ENCODE measurements at places on chromosomes 16 and 17.

GRCh38 chr17:51419476-51419875, 159.1 kb downstream of the UTP18 start:
- DNase-seq, result no peak

GRCh38 chr17:16377941-16378341, 3.0 kb upstream of the UBB start:
- no peak for DNase-seq

DNA sequence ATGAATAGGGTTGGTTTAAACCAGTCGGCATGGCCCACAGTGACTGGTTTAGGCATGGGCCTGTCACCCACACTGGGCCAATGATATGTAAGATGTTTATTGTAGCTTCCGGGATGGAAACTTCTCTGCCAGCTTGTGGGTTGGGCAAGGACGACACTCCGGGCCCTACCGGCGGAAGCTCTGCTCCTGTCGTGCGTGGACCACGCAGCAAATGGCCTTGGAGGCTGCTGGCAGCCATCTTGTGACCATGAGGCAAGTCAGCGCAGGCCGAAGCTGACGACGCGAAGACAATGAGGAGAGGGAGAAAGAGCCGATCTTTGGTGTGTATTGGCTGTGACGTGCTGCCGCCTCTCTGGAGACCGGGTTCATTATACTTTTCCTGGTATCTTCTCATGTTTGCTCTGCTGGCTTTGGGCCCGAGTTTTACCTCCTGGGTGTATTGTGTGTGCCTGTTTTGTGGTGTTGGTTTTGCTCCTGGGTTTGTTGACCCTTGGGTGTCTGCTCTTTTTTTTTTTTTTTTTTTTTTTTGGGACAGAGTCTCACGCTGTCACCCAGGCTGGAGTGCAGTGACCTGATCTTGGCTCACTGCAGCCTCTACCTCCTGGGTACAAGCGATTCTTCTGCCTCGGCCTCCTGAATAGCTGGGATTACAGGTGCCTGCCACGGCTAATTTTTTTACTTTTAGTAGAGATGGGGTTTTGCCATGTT, 15.4 kb downstream of the SLC25A10 start:
- no peak for DNase-seq

DNA sequence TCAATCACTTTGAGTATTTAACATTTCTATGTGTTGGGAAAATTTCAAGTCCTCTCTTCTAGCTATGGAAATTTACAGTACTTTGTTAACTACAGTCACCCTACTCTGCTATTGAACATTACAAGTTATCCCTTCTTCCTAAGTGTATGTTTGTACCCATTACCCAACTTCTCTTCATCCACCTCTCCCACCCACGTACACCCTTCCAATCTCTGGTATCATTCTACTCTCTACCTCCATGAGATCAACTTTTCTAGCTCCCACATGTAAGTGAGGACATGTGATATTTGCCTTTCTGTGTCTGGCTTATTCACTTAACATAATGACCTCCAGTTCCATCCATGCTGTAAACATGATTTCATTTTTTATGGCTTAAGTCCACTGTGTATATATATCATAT, 3.2 kb upstream of the ZNF688 start:
- DNase-seq, result no peak

DNA sequence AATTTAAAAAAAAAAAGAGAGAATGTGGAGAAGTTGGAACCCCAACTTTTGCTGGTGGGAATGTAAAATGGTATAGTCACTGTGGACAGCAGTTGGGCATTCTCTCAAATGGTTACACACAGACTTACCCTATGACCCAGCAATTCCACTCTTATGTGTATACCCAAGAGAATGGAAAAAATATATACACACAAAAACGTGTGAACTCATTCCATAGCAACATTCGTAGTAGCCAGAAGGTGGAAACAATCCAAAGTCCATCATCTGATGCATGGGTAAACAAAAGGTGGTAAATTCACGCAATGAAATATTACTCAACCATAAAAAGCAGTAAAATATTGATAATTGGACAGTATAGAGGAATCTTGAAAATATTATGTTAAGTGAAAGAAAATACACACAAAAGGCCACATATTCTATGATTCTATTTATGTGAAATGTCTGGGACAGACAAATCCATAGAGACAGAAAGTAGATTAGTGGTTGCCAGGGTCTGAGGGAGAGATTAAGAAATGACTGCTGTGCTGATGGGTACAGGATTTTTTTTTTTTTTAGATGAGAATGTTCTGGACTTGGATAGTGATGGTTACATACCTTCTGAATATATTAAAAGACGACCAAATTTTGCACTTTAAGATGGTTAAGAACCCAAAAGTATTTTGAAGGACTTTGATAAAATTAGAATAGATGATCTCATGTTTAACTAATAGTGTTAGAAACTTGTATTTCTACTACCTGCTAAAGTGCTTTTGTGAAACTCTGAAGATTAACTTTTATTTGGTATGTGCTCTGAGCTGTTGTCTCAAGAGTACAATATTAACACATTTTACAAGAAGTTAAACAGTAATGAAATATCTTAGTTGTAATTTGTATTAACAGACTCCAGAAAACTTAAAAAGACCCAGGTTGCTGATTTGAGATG, 60.9 kb downstream of the MRTFB start:
- DNase-seq, result no peak

DNA sequence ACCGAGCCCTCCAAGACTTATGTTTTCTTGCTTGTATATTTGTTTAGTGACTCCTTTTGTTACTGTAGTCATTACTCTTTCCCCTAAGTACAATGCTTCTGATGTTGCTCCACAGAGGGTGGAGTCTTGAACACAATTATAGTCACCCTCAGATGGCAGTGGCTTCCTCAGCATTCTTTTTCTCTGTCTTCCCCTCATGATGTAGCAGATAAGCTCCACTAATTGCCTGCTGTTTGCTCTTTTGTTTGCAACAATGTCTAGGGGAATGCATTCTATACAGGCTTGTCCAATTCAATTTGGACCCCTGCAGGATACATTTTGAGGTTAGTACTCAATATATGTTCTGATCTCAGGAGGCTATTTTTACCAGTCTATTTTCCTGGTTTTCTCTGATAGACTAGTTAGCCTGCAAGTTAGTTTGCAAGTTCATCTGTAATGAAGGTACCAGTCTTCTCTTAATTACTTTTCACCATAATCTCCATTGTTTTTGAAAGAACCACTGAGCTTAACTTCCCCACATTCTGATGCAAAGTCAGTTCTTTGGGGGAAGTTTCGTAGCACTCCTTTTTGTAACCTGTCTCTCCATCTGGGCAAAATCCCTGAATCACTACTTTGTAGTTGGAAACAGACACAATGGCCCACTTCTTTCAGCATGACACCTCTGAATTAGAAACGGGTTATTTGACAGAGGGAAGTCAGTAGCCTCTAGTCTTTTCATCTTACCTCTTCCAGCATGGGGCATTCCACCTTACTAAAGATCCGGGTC, 1509.2 kb downstream of the CDH11 start:
- no peak for DNase-seq

DNA sequence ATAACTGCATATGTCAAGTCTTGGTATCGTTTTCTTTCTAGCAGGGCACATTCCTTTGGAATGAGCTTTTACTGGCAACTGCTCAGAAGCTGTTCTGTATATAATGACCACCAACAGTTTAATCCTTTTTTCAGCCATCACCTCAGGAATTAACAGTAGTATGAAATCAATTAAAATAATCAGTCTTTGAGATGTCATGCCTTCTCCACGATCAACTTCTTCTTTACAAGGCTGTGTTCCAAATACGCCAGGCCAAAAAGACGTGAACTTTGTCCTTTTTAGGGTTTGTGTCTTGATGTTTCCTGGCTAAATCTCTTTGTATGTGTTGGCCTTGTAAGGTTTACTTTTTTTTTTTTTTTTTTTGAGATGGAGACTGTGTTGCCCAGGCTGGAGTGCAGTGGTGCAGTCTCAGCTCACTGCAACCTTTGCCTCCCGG, 54.9 kb downstream of the ABCC1 start:
- DNase-seq, result no peak

GRCh38 chr17:66711401-66711800, 123.5 kb upstream of the CACNG5 start:
- no peak for DNase-seq

DNA sequence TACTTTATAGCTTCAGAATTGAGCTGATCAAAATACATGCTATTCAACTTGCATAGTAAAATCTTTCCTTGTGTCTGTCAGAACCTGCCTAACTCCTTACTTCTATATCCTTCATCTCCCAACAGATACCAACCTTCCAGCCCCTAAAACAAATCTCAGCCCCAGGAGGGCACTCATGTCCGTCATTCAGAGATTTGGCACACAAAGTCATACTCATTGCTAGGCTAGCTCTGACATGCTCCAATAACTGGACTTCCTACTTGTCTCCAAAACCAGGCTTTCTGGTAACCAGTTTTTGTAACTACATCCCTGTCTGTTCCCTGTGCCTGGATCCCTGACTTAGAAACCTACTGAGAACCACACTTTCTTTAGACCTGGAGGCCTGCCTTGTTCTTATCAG, 37.5 kb upstream of the DHX40 start:
- DNase-seq, result no peak

DNA sequence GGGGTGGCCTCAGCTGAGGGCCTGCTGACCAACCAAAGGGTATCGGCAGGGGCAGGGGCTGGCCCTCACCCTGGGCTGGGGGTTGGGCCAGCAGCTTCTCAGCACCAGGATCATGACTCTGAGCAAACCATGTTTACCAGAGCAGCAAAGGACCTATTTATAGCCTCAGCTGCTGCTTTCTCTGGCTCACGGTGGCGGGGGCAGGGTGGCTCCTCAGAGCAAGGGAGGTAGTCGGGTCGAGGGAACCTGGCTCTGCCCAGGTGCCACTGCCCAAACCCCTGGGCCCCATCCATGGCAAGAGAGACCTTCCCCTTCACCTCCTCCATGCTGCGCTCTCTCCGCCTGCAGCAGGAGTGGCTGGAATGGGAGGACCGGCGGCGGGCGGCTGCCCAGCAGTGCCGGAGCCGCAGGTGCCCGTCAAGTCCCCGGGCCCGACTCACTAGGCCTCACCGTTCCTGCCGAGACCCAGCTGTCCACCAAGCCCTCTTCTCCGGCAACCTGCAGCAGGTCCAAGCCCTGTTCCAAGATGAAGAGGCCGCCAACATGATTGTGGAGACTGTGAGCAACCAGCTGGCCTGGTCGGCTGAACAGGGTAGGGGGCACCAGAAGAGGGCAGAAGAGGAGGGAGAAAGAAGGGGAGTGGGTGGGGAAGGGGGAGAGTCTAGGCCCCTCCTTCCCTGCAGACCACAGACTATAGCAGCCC, at the start of gene ASB16:
Gene ASB16 (plus strand): TSS at position 206 of the 703 bp plus-strand sequence. CDS start 86 bp downstream, at position 292.
- DNase-seq, result no peak

DNA sequence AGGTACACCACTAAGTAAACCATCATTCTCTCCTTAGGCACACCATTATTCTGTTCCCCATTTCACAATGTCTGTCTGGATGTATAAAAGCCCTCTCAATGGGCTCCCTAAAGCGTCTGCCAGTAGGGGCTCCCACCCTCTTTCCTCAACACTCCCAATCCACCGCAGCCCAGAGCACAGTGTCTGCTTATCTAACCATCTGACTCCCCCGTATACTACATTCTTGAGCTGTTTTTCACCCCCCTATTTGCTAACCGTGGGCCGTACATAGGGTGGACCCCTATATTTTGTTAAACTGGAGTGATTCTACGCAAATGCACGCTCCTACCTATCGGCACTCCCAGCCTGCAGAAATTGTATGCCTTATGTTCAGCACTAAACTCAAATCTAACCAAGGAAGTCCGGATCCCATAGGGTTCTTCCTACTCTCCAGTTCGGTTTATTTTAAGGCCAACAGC, 685 bp upstream of the PSMD3 start:
- no peak for DNase-seq

GRCh38 chr17:40331743-40332641, 23.0 kb downstream of the RARA start:
- no peak for DNase-seq

DNA sequence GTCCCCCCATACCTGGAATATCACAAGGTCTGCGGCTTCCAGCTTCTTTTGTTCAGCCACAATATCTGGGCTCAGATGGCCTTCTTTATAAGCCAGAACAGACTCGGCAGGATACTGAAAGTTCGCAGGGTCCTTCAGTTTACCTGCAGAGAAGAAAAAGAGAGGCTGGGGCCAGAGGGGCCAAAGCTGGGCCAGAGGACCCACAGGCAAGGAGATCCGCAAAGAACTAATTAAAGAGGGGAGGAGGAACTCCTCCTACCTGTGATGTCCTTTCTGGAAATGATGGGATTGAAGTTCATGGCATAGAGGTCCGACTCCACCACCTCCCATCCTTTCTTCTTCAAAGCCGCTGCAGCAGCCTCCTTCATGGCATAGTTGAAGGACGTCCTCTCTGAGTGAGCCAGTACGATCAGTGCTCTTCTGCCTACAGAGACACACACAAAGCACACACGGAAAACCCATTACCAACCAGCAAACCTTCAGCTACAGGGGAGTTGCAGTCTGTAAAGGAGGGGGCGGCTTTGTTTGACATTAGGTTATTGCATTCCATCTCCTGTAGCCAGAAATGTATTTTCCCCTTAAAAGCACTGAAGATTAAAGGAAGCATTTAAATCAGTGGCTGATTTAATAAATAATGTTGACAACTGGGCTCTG, 8.1 kb downstream of the NQO1 start:
- no peak for DNase-seq

DNA sequence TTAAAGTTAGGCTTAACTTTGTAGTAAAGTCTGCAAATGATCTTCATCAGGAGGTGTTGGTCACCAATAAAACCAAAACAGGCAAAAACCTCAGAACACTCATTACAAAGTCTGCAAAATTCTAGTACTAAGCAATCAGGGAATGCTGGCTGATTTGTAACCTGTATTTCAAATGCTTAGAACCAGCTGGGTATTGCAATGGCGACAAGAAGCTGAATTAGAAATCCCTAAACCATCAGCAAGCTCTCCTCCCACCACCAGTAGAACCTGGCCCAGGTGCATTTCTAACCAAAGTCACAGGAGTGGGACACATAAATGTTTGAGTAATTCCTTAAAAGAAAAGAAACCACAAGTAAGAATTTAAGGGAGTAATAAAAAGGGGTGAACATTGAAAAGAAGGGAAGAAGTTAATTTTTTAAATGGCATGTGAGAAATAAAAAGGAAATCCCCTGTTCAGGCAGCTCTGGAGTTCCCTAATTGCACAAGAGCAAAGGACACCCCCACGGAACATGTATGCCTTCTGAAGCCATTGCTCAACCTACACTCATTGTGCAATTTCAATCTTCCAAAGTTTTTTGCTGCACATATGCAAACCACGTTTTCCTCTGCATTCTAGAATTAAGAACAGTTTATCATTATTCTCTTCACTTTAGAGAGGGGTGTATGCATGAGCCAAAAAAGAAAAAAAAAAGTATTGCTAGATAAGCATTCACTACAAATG, 102.9 kb downstream of the HIC1 start:
- peak; percentile 84 for DNase-seq

GRCh38 chr17:80176757-80177156, 6.9 kb downstream of the CARD14 start:
- DNase-seq, result no peak
